Stimulated activated CD8-positive, alpha-beta memory T cell treated with anti-CD3 and anti-CD28 coated beads, Interleukin-2, amount 100 ng/mL, for 1 hour (primary cell): ENCODE measurements at places on chromosomes 4 and X.

GRCh38 chrX:51802917-51803688 is 59.9 kb downstream of the GSPT2 start:
- DNase-seq = peak; percentile 28

DNA sequence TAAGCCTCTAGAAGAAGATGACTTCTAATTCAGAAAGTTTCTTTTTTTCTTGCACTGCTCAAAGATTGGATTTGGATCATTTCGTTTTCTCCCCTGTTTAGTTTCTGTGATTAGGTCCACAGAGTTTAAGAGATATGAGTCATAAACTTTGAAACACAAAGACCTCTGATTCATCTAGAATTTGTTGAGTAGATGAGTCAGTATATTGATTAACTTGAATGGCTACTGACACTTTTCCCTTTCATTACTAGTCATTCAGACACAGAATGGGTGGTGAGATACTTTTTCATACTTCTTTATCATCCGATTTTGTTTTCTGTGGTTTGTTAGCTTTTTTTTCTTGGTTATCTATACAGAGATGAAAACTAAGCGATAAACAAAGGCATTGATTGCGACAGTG is 34.1 kb upstream of the AFF2 start:
- DNase-seq = no peak

- no peak for DNase-seq
Measured at GRCh38 chr4:169269916-169270809, 593 bp downstream of the SH3RF1 start.

DNA sequence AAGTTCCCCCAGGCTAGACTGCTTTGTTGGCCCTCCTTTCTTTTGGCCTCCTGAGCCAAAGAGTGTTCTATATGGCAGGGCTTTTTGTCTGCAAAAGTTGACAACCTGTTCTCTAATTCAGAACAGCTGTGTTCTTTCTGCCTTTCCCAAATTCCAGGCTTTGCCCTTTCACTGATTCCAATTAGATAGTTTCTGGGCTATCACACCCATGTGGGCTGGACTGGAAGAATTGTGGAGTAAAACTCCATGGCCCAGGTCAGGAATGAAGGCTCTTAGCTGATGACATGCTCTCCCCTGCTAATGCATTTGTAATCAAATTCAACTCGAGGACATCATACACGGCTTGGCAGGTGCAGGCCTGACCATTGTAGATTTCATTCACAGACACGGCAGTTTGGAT is 19.4 kb downstream of the BMP3 start:
- DNase-seq = no peak
